Globus pallidus (tissue), 1 donor: ENCODE measurements at places on chromosomes 7 and 10.
A peak's percentile ranks its signal among the peaks of the same experiment; 100 is the strongest.

DNA sequence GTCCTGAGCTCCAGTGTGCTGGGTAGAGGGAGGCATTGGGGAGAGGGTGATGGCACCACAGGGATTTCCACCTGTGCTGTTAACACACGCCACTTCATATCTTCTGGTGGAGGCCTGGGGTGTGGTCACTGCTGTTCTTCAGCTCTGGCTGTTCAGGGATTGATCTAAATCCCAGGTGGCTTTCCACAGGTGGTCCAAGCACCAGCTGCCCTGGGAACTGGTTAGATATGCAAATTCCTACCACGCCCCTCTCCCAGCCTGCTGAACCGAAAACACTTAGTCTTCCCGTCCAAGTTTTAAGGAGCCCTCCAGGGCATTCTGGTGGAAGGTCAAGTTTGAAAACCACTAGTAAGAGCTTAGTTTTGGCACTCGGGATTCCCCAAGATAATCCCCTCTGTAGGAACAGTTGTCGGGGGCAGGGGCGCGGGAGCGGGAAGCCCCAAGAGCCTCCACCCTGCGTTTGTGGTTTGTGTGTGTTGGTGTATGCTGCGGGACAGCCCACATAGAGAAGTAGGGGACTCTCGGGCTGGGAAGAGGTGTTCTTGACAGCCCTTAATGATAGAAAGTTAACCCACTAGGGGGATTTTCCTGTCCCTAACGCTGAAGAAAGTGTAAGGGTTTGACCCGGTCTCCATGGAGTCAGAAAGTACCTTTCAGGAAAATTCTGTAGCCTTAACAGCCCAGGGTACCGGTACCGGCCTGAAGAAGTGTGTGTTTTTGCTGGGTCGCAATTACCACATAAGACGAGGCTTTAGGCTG is 5.1 kb downstream of the DEPP1 start:
- DNase-seq: no peak

- no peak for DNase-seq
Measured at GRCh38 chr10:121570315-121570714, 27.9 kb downstream of the FGFR2 start.

- no peak for DNase-seq
Measured at GRCh38 chr10:21860718-21861117, 142.8 kb downstream of the DNAJC1 start.

DNA sequence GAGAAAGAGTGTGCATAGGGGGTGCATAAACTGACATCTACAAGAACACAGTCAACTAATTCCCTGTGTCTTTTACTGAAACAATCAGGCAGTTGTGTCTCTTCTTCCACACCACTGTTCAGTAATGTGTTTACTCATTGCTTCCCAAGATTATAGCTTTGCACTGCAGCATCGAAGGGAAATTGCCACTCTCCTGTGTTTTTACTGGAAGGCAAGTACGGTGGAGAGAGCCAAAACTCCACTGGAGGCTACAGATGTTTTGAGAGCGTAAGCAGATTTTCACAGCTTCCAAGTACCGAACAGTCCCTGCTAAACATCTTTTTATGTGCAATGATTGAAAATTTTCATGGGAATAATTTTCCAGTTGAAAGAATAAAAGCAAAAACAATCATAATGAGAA is 510.5 kb upstream of the AKR1E2 start:
- peak; percentile 15 for DNase-seq

- DNase-seq: no peak
Measured at GRCh38 chr10:110918269-110918642, 724 bp downstream of the BBIP1 start.

DNA sequence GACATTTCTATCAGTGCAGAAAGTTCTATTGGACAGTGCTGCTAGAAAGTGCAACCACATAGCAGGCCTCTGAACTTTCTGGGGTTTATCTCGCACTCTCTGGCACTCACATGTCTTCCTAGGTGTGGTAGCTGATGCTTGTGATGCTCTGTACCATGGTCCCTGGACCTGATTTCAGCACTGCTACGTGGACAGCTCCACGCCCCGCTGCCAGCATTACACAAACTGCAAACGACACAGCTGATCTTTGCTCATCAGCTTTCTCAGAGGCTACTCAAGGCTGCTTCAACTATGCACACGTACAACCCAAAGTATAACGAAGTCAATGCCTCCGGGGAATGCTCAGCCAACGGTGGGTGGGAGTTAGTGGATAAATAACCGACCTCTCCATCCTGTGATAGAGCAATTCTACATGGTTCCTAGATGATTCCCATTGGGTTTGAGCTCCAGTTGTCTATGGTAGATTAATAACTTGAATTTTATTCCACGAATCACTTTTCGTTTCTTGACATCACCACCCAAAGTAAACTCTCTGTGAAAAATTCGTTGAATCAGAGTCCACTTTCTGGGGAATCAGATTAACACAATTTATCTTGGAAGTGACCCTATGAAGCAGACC is 302.5 kb downstream of the ACTR3B start:
- DNase-seq: no peak

DNA sequence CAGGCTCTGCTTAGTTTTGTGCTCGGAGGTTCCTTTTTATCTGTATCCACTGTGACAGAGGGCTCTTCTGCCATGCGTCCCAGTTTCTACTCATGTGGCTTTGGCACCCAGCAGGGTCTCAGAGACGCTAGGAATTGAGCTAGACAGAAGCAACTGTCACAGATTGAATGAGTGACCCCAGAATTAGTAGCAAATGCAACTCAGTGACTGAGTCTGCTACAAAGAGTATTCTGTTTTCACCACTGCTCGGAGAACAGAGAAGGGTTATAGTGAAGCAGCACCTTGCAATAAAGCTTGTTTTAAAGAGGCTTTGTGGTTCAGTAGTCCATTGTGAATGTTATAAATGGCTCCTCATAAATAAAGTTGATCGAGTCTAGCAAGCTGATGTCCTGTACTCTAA is 113.2 kb downstream of the DNAH11 start:
- peak; percentile 24 for DNase-seq

DNA sequence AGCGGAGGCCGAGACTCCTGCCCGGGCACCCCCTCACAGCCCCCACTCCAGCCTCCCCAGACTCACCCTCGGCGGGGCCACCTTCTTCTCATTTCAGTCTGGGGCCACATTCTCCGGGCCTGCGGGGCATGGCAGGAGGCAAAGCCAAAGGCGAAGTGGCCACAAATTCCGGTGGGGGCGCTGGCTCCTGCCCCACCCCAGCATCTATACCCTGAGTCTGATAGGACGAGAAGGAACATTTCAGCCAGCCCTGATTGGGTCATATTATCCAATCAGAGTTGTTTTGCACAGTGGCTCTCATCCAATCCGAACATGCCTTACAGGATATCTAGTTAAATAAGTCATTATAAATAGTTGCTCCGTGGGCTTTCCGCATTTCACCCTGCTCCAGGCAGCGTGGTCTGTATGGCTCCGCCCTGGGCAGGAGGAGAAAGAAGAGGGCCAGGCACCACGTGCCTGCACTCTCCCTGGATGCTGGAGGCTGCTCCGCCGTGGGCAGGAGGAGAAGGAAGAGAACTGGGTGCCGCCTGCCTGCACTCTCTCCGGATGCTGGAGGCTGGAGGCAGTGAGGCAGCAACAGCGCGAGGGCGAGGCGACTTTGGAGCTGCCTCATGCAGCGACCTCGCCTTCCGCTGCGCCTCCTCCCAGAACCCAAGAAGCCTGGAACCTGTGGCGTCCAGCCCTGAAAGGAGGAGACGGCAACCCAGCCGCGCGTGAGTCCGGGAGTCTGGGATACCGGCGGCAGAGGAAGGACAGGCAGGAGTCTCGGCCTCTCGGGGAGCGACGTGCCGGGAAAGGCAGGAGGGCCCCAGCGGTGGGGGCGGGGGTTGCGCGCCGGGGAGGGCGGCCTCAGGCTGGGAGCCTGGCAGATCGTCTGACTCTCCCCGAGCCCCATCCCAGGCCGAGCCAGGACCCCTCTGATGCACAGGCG is 162.9 kb downstream of the ZNF33B start:
- no peak for DNase-seq

DNA sequence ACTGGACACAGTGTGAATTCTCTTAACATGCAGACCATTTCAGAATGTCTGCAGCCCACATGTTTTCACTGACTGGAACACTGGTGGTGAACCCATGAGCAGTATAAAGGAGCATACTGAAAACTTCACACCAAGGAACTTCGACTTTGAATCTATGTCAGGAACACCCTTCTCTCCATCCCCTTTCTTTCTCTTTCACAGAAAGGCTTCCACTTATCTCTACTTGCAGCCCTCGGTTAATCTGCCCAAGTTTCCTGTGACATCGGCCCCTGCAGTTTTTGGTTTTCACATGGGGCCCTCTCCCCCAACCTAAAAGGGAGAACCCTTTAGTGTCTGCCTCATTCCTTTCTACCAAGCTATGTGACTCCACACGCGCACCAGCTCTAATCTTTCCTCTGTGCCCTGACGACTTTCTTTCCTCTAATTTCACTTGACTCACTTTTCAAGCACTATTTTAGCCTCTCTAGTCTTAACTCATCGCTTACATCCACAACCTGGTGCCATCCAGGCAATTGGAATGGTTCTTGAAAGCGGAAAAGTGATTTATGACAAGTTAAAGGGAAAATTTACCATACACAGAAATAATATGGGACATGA is 70.1 kb downstream of the RELN start:
- DNase-seq: no peak

- DNase-seq: no peak
Measured at GRCh38 chr10:5512881-5513612, 11.7 kb upstream of the CALML3 start.

GRCh38 chr10:115844591-115844990 is 428.4 kb downstream of the GFRA1 start:
- DNase-seq: peak; percentile 11

- no peak for DNase-seq
Measured at GRCh38 chr7:108083980-108084379, 46.2 kb downstream of the LAMB4 start.

GRCh38 chr7:96337519-96337918 is 15.6 kb upstream of the SLC25A13 start:
- no peak for DNase-seq

- DNase-seq: no peak
Measured at GRCh38 chr10:11086177-11086840, 68.6 kb downstream of the CELF2 start.

DNA sequence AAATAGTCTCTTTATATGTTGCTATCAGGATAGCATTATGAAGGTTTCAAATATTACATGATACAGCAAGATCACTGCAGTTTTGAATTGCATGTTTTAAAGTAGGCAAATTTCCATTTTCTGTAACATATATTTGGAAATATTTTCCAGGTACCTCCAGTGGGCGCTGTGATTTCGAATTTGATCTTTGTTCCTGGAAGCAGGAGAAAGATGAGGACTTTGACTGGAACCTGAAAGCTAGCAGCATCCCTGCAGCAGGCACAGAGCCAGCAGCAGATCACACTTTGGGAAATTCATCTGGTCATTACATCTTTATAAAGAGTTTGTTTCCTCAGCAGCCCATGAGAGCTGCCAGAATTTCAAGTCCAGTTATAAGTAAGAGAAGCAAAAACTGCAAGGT is 299.0 kb downstream of the MALRD1 start:
- DNase-seq: no peak

DNA sequence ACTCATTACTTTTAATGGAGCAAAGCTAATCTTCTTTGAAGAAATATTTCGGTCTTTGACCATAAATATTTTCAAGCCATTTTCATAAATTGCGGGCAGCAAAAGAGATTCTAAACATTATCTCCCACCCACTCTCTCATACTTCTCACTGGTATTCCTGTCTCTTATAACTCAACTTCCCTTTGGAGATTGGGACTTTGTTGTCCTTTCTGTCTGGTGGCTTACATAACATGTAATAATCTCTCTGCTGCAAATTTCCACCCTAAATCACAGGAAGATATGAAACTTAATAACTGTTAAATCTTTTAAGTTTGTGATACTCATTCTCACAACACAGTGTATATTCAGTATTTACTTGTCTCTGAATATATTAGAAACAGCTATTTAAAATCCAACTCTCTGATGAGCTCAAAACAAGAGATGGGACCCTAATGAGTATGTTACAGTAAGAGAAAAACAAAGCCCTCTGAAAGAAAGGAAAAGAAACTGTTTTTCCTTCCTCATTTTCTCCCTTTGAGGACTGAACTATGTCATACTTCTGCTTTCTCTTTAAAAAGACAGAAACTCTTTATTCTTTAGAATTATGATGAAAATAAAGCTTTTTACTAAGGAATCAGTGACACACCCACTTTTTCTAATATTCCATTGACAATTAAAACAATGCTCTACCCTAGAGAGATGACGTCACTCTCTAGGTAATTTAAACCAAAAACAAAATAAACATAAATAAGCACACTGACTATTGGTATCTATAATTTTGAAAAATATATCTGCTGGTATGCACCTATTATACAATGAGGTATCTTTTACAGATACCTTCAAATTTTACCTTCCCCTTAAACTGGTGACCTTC is 14.7 kb downstream of the CALCR start:
- peak; percentile 20 for DNase-seq

GRCh38 chr10:4191894-4192293 is 406.9 kb upstream of the KLF6 start:
- DNase-seq: no peak

GRCh38 chr10:48364659-48365405 is 58.4 kb downstream of the MAPK8 start:
- DNase-seq: peak; percentile 6

GRCh38 chr10:129331839-129332220 is 135.2 kb upstream of the MGMT start:
- no peak for DNase-seq

DNA sequence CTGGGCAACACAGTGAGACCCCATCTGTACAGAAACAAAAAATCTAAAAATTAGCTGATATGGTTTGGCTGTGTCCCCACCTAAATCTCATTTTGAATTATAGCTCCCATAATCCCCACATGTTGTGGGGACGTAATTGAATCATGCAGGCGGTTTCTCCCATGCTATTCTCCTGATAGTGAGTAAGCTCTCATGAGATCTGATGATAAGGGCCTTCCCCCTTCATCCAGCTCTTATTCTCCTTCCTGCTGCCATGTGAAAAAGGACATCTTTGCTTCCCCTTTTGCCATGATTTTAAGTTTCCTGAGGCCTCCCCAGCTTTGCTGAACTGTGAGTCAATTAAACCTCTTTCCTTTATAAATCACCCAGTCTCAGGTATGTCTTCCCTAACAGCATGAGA is 136.5 kb downstream of the SFMBT2 start:
- no peak for DNase-seq

DNA sequence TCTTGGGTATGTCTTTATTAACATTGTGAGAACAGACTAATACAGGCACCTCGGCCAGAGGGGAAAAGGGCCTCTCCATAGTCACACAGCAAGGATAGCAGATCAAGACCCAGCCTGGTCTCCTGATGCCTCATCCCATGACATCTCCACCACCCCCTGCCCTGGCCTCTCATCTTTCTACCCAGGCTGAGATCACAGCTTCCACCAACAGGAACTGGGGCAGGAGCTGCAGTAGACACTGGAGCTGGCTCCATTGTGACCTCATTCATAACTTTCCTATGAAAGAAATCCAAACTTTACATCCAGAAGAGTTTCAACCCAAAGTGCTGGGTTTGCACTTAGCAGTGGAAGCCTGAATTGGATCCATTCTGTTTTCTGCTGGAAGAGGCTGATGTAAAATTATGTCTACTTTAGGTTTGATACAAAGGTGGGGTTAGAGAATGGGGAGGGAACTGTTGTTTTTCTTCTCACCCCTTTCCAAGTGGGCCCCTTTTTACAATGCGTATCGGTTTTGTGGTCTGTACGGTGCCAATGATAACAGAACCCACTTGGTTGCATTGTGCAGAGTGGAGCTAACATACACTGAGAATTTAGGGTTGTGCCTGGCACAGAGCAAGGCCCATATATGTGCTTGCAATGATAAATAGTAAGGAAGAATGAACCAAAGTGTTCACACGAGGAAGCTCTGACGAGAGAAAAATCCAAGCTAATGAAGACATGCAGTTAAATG is 28.6 kb upstream of the INSIG1 start:
- DNase-seq: no peak
